ENCODE measurements at places on chromosomes 6 and 20.

- no peak for DNase-seq
Observed at GRCh38 chr6:53567701-53568100, 22.8 kb upstream of the GCLC start.

- DNase-seq: no peak
Observed at GRCh38 chr6:3654898-3655297, 96.6 kb downstream of the PXDC1 start.

DNA sequence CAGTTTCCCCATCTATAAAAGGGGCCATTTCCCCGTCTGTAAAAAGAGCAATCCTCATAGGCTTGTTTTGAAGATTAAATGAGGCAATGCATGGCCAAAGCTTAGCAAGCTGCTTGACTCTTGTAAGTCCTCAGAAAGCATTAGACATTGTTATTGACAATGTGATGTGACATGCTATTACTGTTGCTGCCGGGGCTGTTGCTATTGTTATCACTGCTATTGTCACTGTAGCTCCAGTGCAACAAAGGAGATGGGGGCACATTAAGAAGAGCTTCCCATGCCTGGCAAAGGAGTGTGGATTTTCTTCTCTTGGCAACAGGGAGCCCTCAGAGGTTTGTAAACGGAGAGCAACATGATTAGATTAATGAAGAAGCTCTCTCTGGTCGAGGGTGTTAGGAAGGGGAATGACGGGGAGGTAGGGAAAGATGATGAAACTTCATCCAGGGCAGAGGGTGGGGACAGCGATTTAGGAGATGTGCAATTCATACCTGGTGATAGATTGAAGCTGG lies 33.1 kb upstream of the FAM83D start:
- no peak for DNase-seq

- no peak for DNase-seq
Observed at GRCh38 chr6:100879317-100879716, 1.8 kb downstream of the ASCC3 start.

DNA sequence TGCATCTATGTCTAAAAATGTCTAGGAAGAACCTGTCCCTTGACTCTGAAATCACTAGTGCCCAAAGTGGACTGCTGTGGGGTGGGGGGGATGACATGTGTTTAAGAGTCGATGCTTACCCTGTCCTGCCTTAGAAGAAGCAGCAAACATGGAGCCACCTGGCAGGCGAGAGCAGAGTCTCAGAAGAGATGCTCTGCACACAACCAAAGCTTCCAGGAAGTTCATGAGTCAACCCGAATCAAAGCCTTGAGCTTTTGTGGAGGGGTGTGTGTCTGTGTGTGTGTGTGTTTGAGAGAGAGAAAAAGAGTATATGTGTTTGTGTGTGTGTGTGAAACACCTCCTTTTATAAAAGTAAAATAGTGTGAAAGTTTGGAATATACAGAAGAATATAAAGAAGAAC lies 269.9 kb downstream of the ALDH8A1 start:
- no peak for DNase-seq

DNA sequence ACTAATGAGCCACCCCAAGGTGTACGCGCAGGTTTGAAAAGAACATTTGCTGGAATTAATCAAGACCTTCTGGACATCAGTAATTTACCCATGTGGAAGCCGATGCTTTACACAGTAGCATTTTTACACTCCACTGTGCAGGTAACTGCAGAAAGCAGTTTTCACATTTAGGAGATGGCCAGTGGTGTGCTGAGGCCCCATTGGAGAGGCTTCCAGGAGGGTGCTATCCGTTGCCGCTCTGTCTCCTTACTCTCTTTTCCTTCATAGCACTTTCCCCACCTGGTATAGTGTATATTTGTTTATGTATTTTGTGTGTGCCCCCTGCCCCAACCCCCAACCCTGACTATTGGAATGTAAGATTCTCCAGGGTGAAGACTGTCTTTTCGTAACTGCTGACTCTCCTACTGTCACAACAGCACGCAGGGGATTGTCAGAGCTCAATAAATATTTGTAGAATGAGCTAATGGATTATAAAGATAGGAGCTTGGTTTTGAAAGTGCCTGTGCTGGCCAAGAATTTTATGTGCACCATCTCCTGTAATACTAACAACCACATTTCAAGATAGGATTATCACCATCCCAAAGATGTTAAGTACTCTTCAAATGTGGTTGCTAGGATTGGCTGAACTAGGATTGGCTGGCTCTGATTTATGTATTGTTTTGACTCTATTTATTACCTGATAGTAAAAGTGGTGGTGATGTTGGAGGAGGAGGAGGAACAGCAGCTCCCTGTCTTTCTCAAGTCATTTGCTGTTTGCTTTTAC lies 74.0 kb upstream of the GLP1R start:
- DNase-seq: no peak

GRCh38 chr20:63062188-63063140 lies 55.7 kb upstream of the BHLHE23 start:
- no peak for DNase-seq

DNA sequence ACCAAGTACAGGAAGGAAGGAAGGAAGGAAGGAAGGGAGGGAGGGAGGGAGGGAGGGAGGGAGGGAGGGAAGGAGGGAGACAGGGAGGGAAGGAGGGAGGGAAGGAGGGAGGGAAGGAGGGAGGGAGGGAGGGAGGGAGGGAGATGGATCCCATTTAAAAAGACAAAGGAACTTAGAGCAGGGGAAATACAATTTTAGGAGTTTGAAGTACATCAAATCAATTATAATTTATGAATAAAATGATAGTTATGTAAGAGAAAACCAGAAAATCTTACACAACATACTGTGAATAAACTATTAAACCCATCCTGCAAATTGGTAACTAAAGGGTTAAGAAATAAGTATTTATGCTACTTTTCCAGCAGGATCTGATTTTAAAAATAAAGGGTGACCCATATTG lies 475.9 kb downstream of the HDGFL1 start:
- no peak for DNase-seq

DNA sequence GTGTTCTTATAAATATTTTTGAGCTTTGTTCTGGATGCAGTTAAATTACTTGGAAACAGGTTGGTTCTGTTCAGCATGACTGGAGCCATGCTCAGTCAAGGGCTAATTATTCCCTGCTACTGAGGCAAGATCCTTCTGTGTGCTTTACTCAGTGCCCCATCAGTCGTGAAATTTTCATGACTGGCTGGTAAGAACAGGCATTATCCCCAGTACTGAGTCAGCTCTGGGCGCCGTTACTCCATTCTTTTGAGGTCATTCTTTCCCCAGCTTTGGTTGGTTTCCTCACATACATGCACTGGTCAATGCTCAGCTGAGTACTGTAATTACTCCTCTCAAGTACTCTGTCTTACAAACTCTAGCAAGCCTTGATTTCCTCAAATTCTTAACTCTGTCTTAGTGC lies 71.3 kb downstream of the CDKAL1 start:
- DNase-seq: no peak

GRCh38 chr6:160634706-160635105 lies 29.4 kb downstream of the LPA start:
- DNase-seq: no peak

- no peak for DNase-seq
Observed at GRCh38 chr6:17527076-17527475, 73.0 kb upstream of the FAM8A1 start.

All from Kasumi-1 (cell line).